ENCODE measurements at places on chromosomes 2 and 18. TPM values are rescaled to one million over a fixed set of nuclear protein-coding genes. Genes with fewer than 3 reads are reported as not detected.

The HOXD1 gene
- total RNA-seq: not detected

The ADD2 gene
- total RNA-seq: not detected

The TEX261 gene
- 19.1 TPM for total RNA-seq

The FBXO36 gene
- 3.8 TPM for total RNA-seq

The ALPP gene
- total RNA-seq: 0.45 TPM

The GPR35 gene
- 0.13 TPM for total RNA-seq

The PARD6G gene
- total RNA-seq: 6.1 TPM

The GREB1 gene
- not detected for total RNA-seq

The ANKAR gene
- 0.44 TPM for total RNA-seq

The SPATS2L gene
- 81.9 TPM for total RNA-seq

GRCh38 chr2:8477552-8478470 is 204.0 kb upstream of the ID2 start:
- no peak for DNase-seq

- DNase-seq: no peak
Measured at GRCh38 chr18:26133652-26134051, at the start of gene PSMA8. TSS of gene PSMA8 (plus strand) at chr18:26133869. CDS start at chr18:26133966, 97 bp downstream.

DNA sequence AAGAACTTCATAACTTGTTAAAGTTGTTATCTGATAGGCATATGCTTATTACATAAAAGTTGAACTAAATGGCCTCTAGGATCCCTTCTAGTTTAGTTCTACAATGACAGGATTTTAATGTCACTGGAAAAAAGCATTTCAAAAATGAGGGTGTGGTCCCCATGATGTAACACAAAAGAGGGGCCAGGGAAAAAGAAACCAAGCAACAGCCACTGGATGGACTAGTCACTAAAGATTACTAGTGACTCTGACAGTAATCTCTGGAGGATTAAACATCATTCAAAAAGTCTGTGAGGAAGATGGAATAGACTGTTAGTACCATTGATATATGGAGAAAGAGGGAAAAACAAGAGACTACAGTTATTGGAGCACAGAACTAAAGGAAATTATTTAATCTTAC is 22.6 kb downstream of the SEPTIN10 start:
- DNase-seq: no peak

DNA sequence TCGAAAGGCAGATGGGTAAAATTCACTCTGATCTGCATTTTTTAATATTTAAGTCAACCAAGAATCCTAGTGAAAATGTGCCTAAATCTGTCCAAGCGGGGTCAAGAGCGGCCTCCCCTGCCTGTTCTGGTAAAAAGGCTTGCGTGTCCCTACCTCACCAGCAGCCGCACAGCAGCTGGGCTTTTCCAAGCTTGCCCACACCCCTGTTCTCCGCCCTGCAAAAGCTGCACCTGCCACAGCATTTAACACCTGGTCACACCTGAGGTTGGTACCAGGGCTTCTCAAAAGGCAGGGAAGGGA is 25.8 kb upstream of the TMEM182 start:
- DNase-seq: no peak

GRCh38 chr2:110678457-110679336 is 834 bp upstream of the BUB1 start:
- DNase-seq: no peak

GRCh38 chr2:11022064-11022463 is 110.3 kb downstream of the KCNF1 start:
- no peak for DNase-seq

DNA sequence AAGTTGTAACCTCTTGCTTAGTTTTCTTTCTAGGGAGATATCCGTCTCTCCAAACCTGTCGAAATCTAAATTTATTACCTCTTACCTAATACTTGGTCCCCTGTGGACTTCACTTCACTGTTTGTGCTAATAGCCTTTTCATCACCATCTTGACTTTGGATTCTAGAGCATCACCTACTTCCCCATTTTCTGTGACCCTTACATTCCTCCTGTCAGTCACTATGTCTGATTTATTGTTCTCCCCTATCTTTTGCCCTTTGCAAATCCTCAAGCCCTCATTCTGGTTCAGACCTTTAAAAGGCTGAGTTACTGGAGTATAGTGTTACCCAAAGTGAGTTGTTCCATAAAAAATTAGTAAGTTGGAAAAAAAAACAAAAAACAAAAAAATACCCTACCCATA is 7.5 kb downstream of the MYO1B start:
- no peak for DNase-seq

- DNase-seq: no peak
Measured at GRCh38 chr2:8672940-8673339, 8.9 kb upstream of the ID2 start.

GRCh38 chr2:229922449-229923386 is at the start of gene FBXO36:
TSS of gene FBXO36 (plus strand) at chr2:229922503. CDS start at chr2:229922514, 11 bp downstream.
- peak; percentile 98 for DNase-seq

DNA sequence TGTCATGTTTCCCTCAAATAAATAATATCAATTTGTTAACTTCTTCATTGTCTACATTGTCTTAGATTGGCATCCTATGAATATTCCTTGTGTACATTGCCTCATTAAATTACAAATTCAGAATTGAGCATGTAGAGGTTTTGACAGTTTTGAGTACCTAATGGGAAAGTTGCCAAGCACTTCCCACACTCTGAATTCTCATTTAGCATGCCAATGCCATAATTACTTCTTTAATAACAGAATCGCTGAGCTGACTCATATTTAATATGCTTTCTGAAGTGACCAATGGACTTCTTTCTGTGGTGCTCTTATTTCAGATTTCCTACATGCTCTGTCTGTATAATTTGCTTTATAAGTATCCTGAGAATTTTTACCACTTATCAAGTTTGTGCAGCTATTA is 114.4 kb upstream of the NOL4 start:
- no peak for DNase-seq

GRCh38 chr2:191946471-191947182 is 99.7 kb upstream of the CAVIN2 start:
- DNase-seq: no peak

- no peak for DNase-seq
Measured at GRCh38 chr2:98374958-98375570, 28.8 kb downstream of the CNGA3 start.

DNA sequence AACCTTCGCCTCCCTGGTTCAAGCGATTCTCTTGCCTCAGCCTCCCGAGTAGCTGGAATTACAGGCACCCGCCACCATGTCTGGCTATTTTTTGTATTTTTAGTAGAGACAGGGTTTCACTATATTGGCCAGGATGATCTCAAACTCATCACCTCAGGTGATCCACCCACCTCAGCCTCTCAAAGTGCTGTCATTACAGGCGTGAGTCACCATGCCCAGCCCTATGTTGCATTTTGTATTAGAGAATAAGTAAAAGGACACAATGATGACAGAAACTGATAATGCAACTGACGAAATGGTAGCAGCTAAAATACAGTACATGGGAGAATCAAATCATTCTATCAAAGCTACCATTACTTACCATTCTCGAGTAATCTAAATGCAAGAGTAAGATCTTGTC is 276.7 kb downstream of the DSEL start:
- DNase-seq: no peak

- DNase-seq: no peak
Measured at GRCh38 chr2:1806254-1806653, 61.9 kb upstream of the PXDN start.

GRCh38 chr2:42792583-42793333 is at the start of gene HAAO:
TSS of gene HAAO (minus strand) at chr2:42792583. CDS start at chr2:42792536, 47 bp downstream.
- no peak for DNase-seq

GRCh38 chr2:75705921-75706320 is 4.8 kb downstream of the GCFC2 start:
- no peak for DNase-seq

DNA sequence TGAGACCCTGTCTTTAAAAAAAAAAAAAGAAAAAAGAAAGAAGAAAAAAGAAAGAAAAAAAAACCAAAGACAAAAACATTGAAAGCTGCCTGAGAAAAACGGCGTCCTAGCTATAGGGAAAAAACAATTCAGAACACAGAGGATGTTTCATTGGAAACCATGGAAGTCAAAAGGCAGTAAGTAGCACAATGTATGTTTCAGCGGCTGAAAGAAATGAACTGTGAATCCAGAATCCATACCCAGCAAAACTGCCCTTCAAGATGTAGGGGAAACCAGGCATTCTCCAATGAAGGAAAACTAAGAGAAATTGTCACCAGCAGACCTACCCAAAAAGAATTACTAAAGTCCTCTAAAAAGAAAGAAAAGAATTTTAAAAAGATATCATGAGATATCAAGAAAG is 27.6 kb downstream of the EVA1A start:
- no peak for DNase-seq

DNA sequence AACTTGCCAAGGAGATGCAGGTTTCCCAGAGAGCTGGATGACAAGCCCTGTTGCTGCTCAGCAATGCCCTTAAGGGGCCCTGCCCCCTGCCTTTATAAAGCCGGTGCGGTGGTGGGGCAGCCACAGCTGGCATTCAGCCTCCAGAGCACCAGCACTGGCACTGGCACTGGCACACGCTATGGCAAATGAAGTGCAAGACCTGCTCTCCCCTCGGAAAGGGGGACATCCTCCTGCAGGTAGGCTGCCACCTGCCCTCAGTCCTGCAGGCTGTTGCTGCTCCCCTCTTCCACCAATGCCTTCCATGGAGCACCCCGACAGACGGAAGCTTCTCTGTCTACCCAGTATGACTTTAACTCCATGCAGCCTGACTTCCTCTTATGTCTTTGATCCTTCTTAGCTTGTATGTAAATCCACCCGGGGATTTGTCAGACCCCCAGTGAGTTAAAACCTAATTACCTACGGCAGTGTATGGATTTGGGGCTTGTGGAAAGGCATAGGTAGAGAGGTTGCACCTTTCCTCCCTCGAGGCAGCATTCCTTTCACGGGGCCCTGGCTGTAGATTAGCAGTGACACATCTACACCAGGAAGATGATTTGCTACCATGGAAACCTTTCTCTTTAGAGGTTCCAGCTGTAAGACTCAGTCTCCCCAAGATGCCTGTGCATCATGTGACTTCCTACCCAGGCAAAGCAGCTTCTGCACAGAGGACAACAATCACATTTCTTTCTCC is at the start of gene DAPL1:
TSS of gene DAPL1 (plus strand) at position 123 of the 730 bp plus-strand sequence. CDS start at position 179, 56 bp downstream.
- no peak for DNase-seq

DNA sequence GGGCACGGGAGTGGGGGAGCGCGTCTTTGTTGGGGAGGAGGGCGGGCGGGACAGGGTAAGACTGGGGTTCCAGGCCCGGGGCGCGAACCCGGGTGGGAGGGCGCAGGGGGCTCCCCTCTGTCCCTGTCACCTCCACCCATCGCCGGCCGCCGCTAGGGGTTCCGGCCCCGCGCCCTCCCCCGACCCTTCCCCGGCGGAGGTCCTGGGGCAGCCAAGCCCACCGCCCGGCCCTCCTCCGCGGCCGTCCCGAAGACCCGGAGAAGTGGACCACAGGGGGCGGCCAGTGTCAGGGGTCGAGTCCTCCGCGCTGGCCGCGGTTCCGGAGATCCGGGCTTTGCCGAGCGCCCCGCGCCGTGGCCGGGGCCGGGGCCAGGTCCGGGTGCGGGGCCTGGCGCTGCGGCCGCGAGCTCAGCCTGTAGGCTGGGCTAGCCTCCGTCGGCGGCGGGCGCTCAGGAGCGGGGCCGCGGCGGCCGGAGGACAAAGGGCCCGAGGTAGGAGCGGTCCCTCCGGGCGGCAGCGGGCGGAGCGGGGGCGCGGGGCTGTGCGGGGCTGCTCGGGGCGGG is 16.6 kb upstream of the E2F6 start:
- no peak for DNase-seq

- no peak for DNase-seq
Measured at GRCh38 chr2:29014331-29014730, 33.2 kb downstream of the TOGARAM2 start.

GRCh38 chr18:80022613-80023012 is 11.6 kb upstream of the RBFA start:
- DNase-seq: peak; percentile 14

DNA sequence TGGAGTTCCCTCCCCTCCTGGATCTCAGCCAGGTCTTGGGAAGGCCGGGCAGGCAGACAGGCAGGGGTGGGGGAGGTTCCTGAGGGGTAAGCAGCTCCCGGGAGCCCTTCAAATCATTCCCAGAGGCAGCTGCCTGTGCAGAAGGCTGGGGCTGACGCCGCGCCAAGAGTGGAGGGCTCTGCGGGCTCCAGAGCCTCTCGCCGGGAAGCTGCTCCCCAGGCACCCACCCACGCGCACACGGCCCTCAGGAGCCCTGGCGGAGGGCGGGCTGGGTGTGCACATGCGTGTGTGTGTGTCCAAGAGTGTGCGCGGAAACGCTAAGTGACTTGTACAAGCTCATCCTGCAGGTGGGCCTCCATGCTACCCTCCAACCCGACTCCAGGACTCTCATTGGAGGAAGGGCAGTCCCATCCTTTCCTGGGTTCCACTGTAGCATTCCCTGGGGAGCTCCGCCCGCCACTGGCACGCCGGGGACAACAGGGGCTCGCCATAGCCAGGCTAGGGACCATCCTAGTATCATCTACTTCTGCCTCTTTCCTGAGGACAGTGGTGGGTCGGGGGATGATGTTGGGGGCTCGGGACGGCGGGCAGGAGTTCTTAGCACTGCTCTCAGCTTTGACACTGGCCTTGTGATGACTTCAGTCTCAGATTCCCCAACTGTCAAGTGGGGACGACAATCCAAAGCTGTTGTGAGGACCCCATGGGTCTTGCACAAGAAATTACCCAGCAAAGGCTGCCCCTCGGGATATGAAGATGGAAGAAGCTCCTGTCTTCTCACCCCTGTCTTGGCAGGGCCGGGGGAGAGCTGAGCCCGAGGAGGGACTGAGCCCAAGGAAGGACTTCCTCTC is 50.3 kb downstream of the INHBB start:
- DNase-seq: no peak

- DNase-seq: no peak
Measured at GRCh38 chr18:48810805-48811204, 140.0 kb downstream of the SMAD7 start.

- DNase-seq: no peak
Measured at GRCh38 chr2:18871430-18871829, 282.1 kb upstream of the NT5C1B start.

Data from SJSA1 (cell line).